ENCODE measurements at places on chromosomes 16 and 17. TPM values are rescaled to one million over a fixed set of nuclear protein-coding genes. Genes with fewer than 3 reads are reported as not detected.
A peak's percentile ranks its signal among the peaks of the same experiment; 100 is the strongest.

- no peak for DNase-seq
Observed at GRCh38 chr16:1069154-1069553, 3.4 kb upstream of the SSTR5 start.

DNA sequence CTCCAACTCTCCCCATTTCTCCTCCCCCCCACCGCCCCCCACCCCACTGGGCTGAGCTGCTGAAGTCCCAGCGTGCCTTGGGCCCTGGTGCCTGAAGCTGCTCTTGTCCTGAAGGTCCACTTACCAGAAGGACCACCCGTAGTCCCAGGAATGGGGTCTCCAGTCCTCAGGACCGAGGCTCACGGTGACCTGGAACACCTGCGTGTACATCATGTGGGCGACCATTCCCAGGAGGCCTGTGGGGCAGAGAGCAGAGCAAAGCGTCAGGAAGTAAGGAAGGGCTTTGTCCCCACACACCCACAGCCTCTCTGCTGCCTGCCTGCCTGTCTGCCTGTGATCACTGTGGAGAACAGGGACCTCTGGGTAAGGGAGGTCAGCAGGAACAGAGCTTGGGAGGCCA lies 218.7 kb downstream of the GSG1L start:
- DNase-seq, result no peak

DNA sequence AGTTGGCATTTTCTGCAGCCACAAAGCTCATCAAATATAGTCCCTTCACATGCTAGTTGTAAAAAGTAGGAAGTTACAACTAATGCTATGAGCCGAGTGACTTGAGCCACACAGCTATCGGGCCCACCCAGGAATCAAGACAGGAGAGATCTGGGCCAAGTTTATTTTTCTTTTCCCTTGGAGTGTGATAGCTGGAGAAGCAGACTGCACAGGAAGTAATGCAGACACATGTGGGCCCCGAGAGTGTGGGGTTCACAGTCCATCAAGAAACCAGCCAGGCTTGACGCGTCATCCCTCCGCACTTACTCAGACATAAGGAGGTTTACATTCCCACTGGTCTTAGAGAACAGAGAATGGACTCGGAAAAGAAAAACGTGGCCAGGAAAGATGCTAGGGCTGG lies 403.1 kb upstream of the CDH11 start:
- peak; percentile 100 for DNase-seq

DNA sequence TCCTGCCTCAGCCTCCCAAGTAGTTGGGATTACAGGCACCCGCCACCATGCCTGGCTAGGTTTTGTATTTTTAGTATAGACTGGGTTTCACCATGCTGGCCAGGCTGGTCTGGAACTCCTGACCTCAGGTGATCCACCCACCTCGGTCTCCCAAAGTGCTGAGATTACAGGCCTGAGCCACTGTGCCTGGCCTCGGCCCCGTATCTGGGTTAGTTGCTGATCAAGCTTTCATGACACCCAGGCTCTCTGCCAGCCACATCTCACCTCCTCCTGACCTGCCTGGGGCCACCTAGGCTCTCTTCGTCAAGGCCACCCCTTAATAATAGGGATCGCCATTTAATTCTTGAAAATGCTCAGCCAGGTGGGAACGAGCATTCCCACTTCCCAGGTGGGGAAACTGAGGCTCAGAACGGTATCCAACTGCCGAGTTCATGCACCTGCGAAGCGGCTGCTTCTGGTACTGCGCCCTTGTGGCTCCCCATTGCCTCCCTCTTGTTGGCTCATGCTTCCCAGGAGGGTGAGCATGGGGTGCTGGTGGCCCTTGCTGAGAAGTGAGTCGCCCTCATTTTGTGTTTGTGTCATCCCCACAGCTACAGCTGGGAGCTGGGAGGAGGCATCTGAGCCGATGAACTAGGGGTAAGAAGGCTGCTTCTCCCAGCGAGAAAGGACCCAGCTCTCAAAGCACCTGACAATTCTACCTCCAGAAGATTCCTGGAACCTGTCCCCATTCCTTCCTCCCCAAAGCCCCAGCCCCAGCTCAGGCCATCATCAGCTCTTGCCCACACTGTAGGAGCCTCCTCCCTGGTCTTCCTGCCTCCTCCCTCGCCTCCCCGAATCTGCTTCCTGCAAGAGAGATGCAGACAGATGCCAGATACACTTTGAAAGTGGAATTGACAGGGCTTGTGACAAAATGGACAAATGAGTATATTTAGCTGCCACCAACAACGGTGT lies 17.3 kb upstream of the SNN start:
- DNase-seq, result no peak

GRCh38 chr16:72210555-72210954 lies 38.6 kb upstream of the PMFBP1 start:
- no peak for DNase-seq

GRCh38 chr17:2172999-2173398 lies 118.1 kb downstream of the HIC1 start:
- peak; percentile 72 for DNase-seq

GRCh38 chr17:66589892-66590291 lies 245.0 kb upstream of the CACNG5 start:
- no peak for DNase-seq

- DNase-seq, result no peak
Observed at GRCh38 chr16:54425681-54426552, 139.3 kb upstream of the IRX3 start.

DNA sequence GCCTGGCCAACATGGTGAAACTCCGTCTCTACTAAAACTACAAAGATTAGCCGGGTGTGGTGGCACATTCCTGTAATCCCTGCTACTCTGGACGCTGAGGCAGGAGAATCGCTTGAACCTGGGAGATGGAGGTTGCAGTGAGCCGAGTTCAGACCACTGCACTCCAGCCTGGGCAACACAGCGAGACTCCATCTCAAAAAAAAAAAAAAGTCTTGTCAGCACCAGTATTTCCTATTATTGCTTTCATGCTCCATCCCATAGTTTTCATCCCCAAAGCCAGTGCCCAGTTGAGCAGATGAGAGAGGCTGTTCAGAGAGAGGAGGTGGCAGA lies 58.4 kb downstream of the WDR45B start:
- DNase-seq, result no peak

DNA sequence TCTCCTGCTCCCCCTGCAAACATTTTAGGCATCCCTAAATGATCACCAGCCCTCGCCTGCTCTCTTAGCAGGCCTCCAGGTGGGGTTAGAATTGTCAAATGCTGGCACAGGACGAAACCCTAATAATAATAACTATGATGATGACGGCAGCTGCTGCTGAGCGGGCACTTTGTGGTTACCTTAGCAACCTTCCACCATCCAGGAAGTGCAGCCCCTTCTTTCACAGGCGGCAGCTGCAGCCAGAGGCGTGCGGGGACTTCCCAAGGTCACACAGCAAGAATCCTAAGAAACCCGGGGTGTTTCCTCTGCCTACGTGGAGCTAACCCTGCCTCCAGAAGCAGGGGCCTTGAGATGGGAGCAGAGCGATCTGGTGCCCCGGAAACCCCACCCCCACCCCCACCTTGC lies 22.4 kb upstream of the EIF1 start:
- peak; percentile 49 for DNase-seq

DNA sequence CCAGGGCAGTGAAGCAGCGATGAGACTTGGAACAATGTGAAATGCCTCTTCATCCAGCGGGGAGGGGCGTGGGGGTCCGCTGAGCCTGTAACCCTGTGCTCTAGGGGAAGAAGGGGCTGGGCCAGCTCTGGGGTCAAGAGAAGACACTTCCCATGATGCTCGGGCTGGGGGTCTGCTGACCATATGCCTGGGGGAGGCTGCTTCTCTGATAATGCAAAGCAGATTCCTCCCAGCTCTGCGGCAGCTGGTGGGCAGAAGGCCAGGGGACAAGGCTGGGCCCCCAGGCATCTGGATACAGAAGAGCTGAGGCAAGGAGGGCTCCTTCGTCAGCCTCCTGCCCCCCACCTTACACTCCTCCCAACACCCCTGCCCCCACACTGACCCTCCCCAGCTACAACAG lies 24.7 kb downstream of the NGFR start:
- no peak for DNase-seq

Gene C16orf95
- total RNA-seq, result 3.3 TPM

Gene ABCC6
- 2.4 TPM for total RNA-seq

Gene HSD17B1
- 1.5 TPM for total RNA-seq

Gene KRT34
- total RNA-seq, result not detected

Gene CHRNE
- 0.43 TPM for total RNA-seq

Measured in astrocyte (in vitro differentiated cells and primary cell).